Stimulated activated CD8-positive, alpha-beta memory T cell treated with anti-CD3 and anti-CD28 coated beads, Interleukin-4, amount 100 ng/mL, for 1 hour (primary cell): ENCODE measurements at places on chromosomes 5 and 9.

- DNase-seq: no peak
Measured at GRCh38 chr5:38608874-38609273, 52.4 kb upstream of the LIFR start.

DNA sequence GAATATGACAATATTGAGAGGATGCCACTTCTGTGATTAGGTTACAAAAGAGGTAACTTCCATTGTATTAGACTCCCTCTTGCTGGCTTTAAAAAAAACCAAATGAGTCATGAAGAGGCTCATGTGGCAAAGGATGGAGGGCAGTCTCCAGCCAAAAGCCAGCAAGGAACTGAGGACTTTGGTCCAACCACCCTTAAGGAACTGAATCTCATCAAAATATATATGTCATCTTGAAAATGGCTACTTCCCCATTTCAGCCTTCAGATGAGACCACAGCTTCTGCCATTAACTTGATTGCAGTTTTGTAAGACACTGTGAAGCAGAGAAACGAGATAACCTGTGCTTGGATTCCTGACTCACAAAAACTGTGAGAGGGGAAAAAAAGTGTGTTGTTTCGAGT is 15.5 kb upstream of the TRIM32 start:
- no peak for DNase-seq

DNA sequence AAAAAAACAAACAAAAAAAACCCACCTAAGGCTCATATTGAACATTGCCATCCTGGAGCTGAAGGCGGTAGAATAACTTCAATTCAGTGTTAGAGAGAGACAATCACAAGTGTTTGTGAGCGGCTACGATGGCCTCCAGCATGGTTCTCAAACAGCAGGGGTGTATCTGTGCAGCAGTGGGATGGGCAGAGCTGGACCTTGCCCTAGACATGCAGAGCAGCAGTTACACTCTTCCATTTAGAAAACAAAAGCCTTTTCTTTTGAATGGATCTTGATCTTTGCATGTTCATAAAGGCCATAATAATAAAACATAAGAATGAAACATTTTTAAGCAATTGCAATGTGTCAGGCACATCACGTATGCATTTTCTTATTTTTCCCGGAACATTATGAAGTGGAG is 50.3 kb downstream of the ARHGAP26 start:
- no peak for DNase-seq

- no peak for DNase-seq
Measured at GRCh38 chr9:84136119-84136868, 155.7 kb downstream of the RMI1 start.

DNA sequence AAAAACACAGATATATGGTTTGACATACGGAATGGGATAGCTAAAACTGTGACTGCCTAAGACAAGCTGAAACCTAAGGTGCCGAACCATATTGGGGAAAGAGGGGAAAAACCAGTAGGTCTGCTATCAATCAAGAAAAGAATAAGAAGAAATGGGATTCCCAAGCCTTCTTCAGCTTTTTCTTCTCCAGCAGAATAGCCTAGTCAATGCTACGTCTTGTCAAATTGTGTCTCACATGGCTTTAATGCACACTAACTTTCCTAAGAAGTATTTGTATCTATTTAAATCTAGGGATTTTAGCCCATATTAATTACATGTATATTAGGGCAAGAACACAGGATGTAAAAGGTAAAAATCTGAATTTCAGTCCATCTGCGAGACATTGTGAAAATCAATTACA is 797 bp upstream of the FBXO38 start:
- no peak for DNase-seq

DNA sequence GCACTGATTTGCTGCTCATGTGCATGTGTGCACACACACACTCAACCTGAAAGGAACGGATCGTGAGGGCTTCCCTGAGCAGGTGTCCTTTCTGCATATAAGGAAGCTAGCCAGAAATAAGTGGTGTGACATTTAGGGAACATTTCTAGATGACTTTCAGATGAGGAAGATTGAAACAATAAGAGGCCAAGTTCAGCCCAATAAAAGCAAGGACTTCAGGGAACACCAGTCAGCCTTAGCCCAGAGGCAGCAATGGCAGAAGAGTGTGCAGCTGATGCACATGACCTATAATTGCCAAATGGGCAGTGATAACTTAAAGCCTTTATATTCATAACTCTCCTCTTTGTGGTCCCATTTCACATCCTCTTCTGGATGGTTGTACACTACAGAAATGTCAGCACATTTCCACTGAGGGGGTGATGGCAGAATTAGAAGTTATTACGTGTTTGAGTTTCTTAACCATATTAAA is 255.5 kb downstream of the TRIM32 start:
- no peak for DNase-seq

- DNase-seq: no peak
Measured at GRCh38 chr9:37215830-37216229, 95.5 kb downstream of the ZCCHC7 start.

DNA sequence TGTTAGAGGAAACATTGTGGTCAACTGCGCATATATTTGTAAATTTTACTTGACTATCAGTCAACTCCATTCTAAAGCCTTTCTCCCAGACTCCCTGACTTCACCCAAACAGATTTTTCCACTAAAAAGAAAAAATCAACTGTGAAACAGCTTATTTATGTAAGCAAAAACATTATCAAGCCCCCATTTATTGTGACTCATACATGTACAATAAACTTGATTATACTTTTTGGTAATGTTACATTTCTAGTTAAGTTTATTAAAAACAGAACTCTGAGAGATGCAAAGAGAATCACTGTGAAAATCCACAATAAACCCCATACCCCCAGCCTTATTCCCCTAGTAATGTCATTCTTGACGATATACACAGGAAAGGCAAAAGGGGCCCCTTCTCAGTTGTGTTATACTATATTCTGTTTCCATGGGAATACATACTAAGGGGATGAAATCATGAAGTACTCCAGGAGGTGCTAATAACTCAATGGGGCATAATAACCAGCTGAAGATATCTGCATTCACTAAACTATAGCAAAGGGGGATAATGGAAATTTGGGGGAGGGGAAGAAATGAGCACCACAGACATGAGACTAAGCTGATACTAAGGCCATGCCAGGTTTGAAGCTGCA is 616.0 kb downstream of the ACTL7B start:
- no peak for DNase-seq

GRCh38 chr5:50576686-50577256 is 89.7 kb upstream of the PARP8 start:
- DNase-seq: no peak

DNA sequence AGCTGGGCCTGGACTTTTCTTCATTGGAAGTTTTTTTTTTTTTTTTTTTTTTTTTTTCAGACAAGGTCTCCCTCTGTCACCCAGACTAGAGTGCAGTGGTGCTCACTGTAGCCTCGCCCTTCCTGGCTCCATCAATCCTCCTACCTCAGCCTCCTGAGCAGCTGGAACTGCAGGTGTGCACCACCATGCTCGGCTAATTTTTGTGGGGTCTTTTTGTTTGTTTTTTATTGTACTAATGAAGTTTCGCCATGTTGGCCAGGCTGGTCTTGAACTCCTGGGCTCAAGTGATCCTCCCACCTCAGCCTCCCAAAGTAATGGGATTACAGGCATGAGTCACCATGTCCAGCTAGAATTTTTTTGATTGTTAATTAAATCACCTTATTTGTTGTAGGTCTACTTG is 3.6 kb downstream of the DNAJC18 start:
- no peak for DNase-seq

DNA sequence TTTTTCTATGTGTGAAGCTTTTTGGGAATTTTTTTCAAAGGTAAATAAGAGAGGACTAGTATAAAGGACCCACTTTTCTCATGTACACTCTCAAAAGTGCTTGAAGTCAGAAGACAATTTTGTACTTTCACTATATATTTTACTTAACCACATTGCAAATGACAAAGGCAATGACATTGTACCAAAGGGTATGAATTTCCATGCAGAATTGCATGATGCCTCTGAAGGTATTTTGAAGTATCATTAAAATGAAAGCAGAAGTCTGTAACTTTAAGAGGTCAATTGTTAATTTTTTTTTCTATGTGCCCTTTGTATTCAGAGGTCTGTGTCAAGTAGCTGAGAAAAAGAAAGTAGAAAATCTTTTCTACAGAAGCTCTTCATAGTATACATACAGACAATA is 84.7 kb downstream of the ST8SIA4 start:
- DNase-seq: no peak

DNA sequence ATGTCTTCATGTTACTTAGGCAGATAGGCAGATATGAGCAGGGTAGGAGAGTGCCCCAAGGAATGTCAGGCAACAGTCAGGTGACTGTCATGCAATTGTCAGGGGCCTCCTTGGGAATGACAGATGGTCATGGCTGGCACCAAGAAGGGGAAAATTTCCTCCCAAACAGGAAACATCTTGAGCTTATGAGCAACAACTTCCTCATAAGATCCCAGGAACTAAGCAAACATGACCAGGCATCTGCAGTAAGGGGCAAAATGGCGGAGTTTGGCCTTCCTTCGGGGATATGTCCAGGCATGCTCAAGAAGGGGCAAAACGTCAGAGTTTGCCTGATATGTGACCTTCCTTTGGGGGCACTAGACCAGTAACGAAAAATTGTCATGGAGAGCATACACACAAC is 591.8 kb downstream of the PDE4D start:
- no peak for DNase-seq

DNA sequence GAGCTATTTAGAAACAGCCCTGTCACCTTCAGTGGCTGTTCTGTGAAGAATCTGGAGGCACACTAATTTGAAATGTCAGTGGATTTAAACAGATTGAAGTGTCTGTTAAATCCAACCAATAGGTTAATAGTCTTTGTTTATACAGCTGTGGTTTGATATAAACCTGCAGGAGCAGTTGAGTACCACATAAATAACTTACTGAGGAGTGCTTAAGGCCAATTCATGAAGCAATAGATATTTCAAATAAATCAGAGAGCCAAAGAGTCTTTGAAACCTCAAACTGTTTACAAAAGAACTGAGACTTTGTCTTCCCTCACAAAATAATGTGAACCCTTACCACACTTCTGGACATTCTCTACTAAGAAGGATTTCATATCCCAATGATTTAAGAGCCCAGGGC is 111.9 kb downstream of the FEM1C start:
- DNase-seq: no peak

GRCh38 chr5:116658141-116658540 is 83.5 kb upstream of the SEMA6A start:
- no peak for DNase-seq

DNA sequence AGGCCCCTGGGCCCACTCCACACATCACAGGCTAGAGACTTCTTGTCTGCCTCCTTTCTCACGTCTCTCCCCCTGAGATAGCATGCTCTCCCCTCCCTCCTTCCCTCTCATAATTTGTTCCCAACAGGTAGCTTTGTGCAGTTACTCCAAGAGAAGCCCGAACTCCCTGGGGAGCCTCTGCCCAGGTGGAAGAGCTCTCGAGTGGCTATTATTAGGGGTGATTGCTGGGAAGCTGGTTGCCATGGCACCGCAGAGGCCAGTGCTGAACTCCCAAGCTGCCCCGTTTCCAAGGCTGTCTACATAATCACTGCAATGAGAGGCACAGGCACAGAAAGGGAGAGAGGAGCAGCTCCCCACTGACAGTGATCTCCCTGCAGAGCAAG is 104.7 kb upstream of the GPR151 start:
- DNase-seq: no peak

DNA sequence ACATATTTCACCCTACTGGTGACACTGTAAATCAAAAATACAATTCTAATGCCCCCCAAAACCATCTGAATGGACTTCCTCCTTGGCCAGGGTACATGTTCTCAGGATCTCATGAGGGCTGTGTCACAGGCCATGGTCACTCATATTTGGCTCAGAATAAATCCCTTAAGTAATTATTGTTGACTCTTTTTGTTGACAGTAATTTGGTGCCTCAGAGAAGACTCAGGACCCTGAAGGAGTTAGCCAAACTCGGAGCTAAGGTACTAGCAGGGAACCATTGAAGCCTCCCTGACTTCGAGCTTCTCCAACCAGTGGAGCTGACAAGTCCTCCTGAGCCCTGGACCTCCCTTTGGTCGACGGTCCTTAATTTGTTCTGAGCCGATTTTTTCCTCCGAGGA is 51.2 kb upstream of the SNAPC3 start:
- no peak for DNase-seq

DNA sequence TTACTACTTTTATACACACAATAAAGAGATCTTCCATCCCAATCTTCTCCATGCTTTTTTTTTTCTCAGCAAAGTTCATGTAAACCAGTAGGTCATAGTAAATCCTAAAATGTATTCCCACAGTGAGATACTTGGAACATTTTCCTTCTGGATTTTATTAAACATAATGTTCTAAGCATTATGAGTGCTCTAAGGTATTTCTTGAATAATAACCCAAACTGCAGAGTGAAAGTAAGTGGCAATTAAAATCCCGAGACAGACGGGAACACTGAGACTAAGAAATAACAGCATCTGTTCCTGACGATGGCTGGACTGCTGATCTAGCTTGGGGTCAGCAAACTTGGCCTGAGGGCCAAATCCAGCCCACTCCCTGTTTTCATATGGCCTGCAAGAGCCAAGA is 359.8 kb downstream of the ARL15 start:
- DNase-seq: no peak

DNA sequence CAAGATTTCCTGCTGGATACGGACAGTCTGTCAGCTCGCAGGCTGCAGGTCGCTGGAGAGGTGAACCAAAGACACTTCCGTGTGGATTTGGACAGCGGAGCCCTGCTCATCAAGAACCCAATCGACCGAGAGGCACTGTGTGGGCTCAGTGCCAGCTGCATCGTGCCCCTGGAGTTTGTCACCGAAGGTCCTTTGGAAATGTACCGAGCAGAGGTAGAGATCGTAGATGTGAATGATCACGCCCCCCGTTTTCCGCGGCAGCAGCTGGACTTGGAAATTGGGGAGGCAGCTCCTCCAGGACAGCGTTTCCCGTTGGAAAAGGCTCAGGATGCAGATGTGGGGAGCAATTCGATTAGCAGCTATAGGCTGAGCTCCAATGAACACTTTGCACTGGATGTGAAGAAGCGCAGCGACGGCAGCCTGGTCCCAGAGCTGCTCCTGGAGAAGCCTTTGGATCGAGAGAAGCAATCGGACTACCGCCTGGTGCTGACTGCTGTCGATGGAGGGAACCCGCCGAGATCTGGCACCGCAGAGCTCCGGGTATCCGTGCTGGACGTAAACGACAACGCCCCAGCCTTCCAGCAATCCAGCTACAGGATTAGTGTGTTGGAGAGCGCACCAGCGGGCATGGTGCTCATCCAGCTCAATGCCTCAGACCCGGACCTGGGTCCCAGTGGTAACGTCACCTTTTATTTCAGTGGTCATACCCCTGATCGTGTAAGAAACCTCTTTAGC is 658 bp downstream of the PCDHGC4 start:
- DNase-seq: no peak

GRCh38 chr5:12661617-12662370 is 757.5 kb upstream of the CTNND2 start:
- DNase-seq: no peak

DNA sequence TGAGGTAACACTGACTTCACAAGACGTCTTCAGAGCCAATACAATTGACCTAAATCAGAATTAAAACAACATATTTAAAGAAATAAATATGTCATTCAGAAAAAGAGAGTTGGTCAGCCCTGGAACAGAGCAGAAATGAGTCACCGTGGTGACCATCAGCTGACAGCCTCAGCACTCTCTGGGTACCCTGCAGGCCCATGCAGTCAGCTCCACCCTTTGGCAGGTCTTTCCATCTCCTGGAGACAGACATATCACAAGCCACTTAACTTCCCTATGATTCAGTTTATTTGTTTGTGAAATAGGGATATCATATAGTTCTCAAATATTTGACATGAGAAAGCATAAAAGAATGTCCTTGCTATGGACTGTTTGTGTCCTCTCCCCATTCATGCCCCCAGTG is 151.6 kb upstream of the MEF2C start:
- DNase-seq: no peak
